ENCODE measurements at places on chromosomes 5 and 9.

DNA sequence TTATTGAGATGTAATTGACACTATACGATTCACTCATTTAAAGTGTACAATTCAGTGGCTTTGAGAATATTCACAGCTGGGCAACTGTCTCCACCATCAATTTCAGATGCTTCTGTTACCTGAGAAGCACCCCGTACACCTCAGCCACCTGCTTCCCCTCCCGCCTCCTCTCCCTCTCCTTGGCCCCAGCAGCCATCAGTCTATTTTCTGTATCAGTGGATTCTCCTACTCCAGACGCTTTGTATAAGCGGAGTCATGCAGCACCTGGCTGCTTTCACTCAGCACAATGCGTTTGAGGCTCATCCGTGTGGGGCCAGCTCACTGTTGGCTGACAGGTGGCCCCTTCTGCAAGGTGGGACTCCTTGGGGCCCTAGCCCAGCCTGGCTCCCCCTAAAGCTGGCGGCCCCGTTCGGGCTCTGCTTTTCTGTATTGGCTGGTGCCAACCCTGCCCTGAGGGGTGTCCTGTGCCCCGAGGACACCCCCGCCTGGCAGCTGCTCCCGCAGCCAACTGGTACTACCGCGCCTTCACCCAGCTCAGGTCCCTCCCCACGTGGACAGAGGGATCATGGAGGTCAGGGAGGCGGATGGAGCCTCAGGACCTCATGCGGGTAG, 124.4 kb upstream of the COL5A1 start:
- DNase-seq, result no peak

GRCh38 chr5:103186152-103186551, 66.1 kb downstream of the PPIP5K2 start:
- DNase-seq, result no peak

DNA sequence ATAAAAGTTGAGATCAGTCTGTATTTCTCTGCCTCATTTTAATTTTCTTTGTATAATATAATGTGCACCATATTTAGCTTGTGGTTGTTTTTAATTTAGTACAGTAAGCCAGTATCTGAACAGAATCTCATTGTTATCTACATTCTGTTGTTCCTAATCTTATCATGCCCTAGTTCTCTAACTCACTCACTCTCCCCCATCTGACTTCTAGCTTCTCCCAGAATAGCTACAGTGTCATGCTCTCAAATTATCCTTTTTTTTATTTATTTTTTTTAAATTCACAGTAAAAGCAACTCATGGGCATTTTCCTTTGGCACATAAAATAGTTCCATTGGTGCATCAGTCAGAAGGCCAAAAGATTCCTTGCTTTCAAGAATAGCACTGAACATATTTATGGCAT, 156.6 kb downstream of the TRPM3 start:
- peak; percentile 38 for DNase-seq

- no peak for DNase-seq
Measured at GRCh38 chr9:79644601-79645000, 72.8 kb downstream of the TLE4 start.

DNA sequence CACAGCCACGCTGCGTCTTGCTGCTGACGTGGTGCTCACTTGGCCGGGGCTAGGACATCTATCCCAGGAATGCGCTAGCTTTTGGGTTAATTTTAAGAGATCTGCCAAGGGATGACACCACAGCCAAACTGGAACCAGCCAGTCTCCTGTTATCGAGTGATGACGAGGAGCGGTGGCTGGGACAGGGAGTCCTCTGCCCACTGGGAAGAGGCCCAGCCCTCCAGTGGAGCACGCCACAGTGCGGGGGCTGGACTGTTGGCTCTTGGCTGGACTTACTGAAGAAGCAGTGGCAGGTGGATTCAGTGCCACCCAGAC, 55.1 kb upstream of the PHYKPL start:
- peak; percentile 52 for DNase-seq

DNA sequence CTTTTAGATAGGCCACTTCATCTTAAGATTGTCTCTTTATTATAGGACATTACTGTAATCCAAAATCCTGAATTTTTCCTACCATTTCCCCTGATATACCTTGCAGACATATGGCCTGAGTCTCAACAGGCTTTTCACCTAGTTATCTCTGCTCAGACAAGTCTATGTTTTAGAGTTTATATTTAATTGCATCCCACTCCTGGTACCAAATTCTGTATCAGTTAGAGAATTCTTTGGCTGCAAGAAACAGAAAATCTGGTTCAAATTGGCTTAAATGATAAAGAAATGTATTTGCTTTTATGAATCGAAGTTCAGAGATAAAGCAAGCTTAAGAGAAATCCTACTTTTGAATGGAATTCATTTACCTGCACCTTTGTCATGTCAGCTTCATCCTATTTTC, 102.2 kb upstream of the OSMR start:
- no peak for DNase-seq

- no peak for DNase-seq
Measured at GRCh38 chr5:83538786-83539462, 67.4 kb downstream of the VCAN start.

- no peak for DNase-seq
Measured at GRCh38 chr9:69168709-69169217, 5.3 kb upstream of the TJP2 start.

GRCh38 chr5:69432412-69433206, 17.7 kb downstream of the MARVELD2 start:
- DNase-seq, result no peak

DNA sequence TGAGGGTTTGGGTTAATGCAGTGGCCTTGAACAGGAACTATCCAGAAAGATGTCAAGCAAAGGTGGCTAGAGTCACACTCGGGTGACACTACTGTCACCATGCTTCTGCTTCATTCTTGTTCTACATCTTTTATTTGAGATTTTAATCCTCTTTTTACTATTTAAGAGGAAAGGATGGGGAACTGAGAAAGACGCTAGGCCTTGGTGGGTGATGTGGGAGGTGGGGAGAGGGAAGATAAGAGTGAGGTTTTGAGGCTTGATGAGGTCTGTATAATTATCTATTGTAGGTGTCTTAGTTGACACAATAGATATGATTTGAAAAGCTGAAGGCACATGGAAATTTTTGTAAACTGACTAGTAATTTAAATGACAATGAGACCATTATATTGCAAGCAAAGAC, 3.5 kb upstream of the BASP1 start:
- no peak for DNase-seq

GRCh38 chr9:109167716-109168115, 667 bp upstream of the FRRS1L start:
- peak; percentile 44 for DNase-seq

- no peak for DNase-seq
Measured at GRCh38 chr5:139759219-139759721, 36.3 kb upstream of the PSD2 start.

- no peak for DNase-seq
Measured at GRCh38 chr5:125582352-125582751, 835.9 kb upstream of the ZNF608 start.

Data from cerebellum (tissue), 4 donors.